ENCODE measurements at places on chromosomes 2 and 18.

GRCh38 chr2:190431907-190432306 lies 23.8 kb downstream of the MFSD6 start:
- DNase-seq, result no peak

GRCh38 chr18:57906852-57907251 lies 103.7 kb upstream of the ATP8B1 start:
- DNase-seq, result no peak

GRCh38 chr18:8771930-8772329 lies 66.6 kb downstream of the MTCL1 start:
- no peak for DNase-seq

GRCh38 chr2:16119741-16120140 lies 179.4 kb downstream of the MYCN start:
- no peak for DNase-seq

DNA sequence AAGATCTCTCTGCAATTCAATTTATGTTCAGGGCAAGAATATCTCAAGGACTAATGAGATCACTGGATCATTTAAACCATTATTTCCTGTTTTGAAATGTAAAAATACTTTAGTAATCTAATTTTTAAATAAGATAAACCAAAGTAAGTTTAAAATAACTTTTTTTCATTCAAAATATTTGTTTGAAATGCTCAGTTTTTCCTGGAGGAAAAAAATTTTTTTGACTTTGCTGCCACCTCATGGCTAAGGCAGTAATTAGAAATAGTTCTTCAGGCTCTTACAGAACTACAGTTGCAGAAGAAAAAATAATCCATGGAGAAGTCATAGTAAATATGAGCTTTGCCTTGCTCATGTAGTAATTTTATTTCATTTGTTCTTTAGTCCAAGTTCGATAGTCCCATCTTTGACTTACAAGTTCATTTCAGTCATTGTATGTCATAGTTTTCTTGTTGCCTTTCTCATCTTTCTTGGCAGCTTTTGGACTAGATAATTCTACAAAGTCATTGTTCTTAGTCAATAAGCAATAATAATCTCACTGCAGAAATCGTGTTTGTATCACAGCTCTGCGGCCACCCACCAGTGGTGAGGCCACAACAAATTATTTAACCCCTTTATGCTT lies 127.4 kb downstream of the DPP4 start:
- DNase-seq, result no peak

DNA sequence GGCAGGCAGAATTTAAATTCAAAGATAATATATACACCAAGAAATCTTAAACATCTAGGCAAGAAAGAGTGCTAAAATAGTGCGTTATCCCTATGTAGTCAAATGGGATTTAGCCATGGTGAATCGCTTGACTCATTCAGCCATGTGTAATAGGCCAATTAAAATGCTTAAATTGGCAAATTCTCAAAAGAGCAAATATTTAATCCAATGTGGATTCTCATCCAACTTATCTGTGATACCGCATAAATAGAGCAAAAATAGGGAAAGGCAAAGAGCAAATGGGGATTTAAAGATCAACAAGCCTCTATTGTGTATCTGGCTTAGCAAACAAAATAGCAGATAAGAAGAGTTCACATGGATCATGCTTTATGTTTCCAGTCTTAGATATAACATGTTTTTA lies 123.2 kb upstream of the RPRM start:
- DNase-seq, result no peak

DNA sequence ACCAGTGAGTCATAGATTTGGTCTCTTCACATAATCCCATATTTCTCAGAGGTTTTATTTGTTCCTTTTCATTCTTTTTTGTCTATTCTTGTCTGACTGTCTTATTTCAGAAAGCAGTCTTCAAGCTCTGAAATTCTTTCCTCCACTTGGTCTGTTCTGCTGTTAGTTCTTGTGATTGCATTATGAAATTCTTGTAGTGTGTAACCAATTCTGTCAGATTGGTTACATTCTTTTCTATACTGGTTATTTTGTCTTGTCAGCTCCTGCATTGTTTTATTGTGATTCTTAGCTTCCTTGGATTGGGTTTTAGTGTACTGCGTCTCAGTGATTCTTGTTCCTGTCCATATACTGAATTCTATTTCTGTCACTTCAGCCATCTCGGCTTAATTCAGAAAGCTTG lies 18.6 kb downstream of the EHBP1 start:
- DNase-seq, result no peak

GRCh38 chr2:46032161-46032813 lies 264.9 kb upstream of the EPAS1 start:
- DNase-seq, result no peak

- no peak for DNase-seq
Measured at GRCh38 chr2:109721626-109722025, 72.5 kb upstream of the RGPD5 start.

GRCh38 chr2:69902213-69902922 lies 8.6 kb downstream of the SNRNP27 start:
- no peak for DNase-seq

GRCh38 chr2:11998626-11999378 lies 252.4 kb downstream of the LPIN1 start:
- no peak for DNase-seq

- DNase-seq, result no peak
Measured at GRCh38 chr2:155151945-155152344, 453.4 kb downstream of the KCNJ3 start.

GRCh38 chr2:12316476-12316875 lies 400.3 kb upstream of the TRIB2 start:
- DNase-seq, result no peak

GRCh38 chr2:228197504-228197903 lies 16.0 kb upstream of the SPHKAP start:
- no peak for DNase-seq

- no peak for DNase-seq
Measured at GRCh38 chr18:8990276-8991031, 112.0 kb upstream of the NDUFV2 start.

- no peak for DNase-seq
Measured at GRCh38 chr18:10514601-10515000, 11.2 kb upstream of the NAPG start.

GRCh38 chr2:2849464-2850217 lies 518.6 kb upstream of the MYT1L start:
- DNase-seq, result no peak

- no peak for DNase-seq
Measured at GRCh38 chr2:7165736-7166135, 248.5 kb downstream of the RNF144A start.

GRCh38 chr2:7835693-7836680 lies 845.9 kb upstream of the ID2 start:
- DNase-seq, result no peak

- no peak for DNase-seq
Measured at GRCh38 chr2:233922471-233922870, 5.3 kb downstream of the TRPM8 start.

DNA sequence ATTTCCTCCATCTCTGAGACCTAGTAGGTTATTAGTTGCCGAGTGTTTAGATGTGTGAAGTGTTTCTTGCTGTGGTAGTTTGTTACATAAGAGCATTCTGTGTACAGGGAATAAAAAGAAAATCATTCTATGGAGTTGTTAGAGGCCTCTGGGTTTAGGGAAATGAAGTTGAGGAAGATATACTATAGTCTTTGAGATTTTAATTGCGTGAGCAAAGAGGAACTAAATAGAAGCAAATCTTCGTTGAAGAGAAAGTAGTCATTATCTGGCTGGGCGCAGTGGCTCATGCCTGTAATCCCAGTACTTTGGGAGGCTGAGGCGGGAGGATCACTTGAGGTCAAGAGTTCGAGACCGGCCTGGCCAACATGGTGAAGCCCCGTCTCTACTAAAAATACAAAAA lies 19.0 kb downstream of the USP39 start:
- no peak for DNase-seq

- no peak for DNase-seq
Measured at GRCh38 chr2:1744151-1744445, 217 bp downstream of the PXDN start.

DNA sequence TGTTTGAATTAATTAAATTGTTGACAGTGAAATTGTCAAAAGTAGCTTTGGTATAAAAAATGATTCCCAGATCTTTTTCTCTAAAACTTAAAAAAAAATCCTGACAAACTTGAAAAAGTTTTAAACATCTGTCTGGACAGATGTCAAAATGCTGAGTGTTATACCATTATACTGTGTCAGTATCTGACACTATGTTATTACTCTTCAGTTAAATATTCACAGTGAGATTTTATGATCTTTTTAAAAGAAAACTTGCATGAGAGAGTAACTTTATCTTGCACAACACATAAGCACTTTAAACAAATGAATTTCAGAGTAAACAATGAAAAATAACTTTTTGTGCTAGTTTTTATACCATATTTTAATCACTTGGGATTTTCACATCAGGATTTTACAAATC lies 167.4 kb downstream of the MEIS1 start:
- no peak for DNase-seq

DNA sequence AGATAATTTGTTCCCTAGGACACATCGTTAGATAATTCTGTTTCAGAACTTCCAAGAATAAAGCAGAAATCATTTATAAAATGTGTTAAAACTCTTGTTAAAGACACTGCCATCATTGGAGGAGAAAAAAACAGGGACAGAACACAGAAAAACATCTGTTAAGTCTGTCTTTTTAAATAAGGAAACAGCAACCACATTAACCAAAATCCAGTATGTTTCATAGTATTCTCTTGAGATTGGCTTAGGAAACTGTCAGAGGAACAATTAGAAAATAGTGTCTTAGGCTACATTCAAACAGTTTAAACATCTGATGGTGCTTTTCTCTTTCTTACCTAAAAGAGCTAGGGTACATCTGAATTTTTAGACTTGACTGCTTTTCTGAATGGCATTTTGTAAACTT lies 81.6 kb downstream of the PMS1 start:
- DNase-seq, result no peak

GRCh38 chr2:71897137-71897480 lies 250.6 kb downstream of the CYP26B1 start:
- DNase-seq, result no peak

GRCh38 chr18:32542221-32542798 lies 71.6 kb upstream of the GAREM1 start:
- DNase-seq, result peak; percentile 32

DNA sequence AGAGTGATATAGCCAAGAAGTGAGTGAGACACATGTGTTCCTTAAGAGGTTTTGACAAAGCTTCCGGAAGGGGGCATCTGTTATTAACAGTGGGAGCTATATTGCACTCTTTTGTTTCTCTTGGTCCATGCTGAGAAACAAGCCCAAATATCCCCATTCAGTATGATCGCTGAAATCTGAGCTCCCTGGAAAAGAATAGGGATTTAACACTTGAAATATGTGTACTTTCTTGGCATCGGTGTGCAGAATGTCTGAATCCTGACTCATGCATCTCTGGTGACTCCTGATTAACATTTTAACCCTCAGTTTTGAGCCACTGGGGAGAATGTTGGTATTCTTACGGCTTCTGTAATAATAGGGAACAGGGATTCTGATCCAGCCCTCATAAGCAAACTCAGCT lies 448.1 kb downstream of the TSN start:
- DNase-seq, result no peak

- DNase-seq, result no peak
Measured at GRCh38 chr2:149972066-149972465, 384.5 kb upstream of the MMADHC start.

DNA sequence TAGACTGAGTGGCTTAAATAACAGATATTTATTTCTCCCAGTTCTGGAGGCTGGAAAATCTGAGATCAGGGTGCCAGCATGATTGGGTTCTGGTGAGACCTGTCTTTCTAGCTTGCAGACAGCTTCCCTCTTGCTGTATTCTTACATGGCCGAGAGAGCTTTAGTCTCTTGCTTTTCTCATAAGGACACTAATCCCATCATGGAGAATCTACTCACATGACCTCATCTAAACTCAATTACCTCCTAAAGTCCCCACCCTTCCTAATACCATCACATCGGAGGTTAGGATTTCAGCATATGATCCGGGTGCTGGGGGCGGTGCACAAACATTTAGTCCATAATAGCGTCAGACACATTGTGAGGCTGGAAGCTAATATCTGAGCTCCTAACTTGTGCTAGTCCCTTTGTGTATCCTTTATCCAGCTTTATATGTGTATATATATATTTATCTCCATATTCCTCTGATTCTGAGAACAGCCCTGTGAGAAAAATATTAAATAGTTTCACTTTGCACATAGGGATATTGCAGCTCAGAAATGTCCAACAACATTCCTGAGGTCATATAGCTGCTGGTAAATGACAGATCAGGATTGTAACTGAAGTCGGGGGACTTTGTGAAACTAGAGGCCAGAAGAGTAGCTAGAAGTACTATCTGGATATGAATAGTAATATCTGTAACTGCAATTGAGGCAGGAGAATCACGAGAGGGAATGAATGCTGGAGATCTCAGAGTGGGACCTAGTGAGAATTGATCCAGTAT lies 28.9 kb downstream of the MARCHF4 start:
- no peak for DNase-seq

- DNase-seq, result no peak
Measured at GRCh38 chr2:10768063-10768507, 44.5 kb downstream of the PDIA6 start.

GRCh38 chr2:174994381-174994780 lies 10.8 kb downstream of the CHN1 start:
- no peak for DNase-seq

DNA sequence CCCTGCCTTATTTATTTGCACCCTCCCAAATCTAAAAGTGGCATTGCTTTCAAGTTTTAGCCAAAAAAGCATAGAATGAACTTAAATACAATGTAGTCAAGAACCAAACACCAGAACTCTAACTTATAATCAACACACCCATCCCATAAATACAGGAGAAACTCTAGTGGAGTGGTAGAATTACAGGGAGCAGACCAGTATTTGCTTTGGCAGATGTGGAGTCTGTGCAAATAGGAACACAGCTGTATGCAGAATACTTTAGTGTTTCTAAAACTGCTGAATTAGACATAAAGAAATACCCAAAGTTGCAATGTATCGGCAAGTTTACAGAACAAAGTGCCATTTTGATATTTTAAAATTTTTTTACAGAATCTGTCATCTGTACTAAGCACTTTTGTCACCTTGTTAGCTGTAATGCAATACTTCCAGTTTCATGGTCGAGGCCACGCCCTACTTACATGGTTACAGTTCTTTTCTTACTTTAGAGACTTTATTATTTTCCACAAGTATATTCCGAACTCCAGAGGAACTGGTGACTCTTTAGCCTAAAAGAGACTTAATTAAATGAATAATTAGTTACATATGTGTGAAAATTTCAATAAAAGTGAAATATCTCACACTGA lies 23.7 kb upstream of the COL5A2 start:
- DNase-seq, result no peak

- DNase-seq, result no peak
Measured at GRCh38 chr18:55233857-55234256, 274.6 kb upstream of the CCDC68 start.

GRCh38 chr2:138622613-138623012 lies 121.0 kb downstream of the SPOPL start:
- DNase-seq, result no peak

DNA sequence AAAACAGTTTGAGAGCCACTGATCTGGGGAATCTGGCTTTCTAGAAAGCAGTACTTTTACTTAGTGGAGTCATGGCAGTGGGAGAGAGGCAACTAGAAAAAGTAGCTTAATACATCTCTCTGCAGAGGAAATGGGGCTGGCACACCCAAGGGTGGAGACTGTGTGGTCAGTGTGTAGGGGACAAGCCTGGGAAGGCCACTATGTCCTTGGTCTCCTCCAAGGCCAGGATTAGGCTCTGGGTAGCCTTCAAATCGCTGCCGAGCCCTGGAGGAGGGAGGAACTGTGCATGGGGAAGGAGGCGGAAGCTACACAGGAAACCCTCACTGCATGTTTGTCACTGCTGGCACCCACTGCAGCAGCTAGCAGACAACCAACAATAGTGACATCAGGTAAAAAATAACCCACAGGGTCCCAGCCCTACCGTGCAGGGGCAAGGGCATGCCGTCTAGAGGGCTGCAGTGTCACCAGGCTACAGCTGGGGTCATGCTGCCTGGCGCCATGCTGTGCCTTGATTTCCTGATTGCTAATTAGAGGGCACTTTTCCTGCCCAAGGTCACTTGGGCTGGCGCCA lies 34.8 kb downstream of the LBH start:
- DNase-seq, result no peak

All from NCI-H1436 treated with DMSO at 0.1 percent for 48 hours (cell line).